ENCODE measurements at places on chromosomes 3 and 15.

DNA sequence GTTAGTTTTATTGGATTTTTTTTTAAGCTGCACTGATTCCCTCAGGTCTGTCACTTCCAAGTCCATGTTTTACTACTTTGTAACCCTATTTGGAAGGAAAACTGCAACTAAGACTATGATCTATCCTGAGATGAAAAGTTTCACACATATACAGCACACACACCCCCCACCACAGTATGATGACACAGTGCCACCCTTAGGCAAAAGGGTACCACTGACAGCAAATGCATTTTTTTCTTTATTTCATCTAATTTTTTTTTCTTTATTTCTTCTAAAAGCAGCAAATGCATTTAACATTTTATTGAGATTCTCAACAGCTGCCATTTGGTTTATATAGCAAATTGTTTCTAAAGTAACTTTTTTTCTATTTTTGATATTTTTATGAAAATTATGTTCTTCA lies 21.2 kb downstream of the NGRN start:
- DNase-seq = no peak

DNA sequence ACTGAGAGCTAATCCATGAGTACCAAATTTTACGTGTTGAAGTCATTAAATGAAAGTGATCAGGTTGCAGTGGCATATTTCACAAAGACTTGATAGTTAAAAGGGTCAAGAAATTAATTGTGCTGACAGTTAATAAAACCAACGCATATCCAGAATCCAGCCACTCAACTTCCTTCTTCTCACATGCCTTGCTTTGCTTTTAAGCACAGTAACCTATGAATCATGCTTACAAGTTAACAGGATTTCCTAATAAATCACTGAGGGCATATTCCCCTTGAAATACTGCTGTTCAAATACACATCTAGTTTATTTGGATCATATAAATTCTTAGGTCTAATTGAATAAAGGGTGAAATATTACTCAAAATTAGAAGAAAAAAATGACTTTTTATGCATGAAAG lies 801.5 kb upstream of the EPHA6 start:
- DNase-seq = no peak

- DNase-seq = no peak
These were observed 86.9 kb downstream of the CBLB start for GRCh38 chr3:105781871-105782270.

GRCh38 chr3:99962703-99963102 lies 145.0 kb downstream of the CMSS1 start:
- no peak for DNase-seq

GRCh38 chr3:187019542-187020072 lies 89.3 kb downstream of the ST6GAL1 start:
- DNase-seq = no peak

DNA sequence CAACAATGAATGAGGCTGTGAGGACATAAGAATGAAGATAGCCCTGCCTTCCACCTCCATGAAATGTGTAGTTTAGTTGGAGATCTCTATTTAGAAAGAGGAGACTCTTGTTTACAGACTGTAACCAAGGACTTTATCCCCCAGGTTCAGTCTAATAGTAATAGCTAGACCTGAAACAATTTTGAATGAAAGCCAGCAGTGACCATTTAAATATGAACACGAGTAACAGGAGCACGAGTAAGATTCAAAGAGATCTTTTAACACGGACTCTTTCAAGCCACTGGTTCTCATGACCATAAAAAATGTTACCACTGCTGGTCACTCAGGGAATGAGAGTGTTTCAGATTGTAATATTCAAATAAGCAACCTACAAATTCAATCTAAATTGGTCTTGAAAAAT lies 123.1 kb downstream of the FMN1 start:
- no peak for DNase-seq

DNA sequence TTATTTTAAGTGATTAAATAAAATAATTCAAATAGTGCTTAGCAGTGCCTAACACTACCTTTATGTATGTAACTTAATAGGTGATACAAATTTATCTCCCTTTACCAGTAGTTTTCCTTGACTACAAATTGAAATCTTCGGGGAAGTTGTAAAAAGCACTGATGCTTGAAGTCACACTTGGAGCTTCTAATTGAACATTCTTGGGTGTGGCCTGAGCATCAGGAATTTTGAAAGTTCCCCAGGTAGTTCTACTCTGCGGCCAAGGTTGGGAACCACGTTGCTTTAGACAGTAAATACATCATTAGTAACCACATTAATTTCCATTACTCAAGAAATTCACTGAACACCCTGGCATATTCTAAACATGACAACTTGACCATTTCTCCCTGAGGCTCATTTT lies 351.4 kb downstream of the CNTN6 start:
- DNase-seq = no peak

GRCh38 chr15:68808091-68808490 lies 12.6 kb downstream of the ANP32A start:
- no peak for DNase-seq

DNA sequence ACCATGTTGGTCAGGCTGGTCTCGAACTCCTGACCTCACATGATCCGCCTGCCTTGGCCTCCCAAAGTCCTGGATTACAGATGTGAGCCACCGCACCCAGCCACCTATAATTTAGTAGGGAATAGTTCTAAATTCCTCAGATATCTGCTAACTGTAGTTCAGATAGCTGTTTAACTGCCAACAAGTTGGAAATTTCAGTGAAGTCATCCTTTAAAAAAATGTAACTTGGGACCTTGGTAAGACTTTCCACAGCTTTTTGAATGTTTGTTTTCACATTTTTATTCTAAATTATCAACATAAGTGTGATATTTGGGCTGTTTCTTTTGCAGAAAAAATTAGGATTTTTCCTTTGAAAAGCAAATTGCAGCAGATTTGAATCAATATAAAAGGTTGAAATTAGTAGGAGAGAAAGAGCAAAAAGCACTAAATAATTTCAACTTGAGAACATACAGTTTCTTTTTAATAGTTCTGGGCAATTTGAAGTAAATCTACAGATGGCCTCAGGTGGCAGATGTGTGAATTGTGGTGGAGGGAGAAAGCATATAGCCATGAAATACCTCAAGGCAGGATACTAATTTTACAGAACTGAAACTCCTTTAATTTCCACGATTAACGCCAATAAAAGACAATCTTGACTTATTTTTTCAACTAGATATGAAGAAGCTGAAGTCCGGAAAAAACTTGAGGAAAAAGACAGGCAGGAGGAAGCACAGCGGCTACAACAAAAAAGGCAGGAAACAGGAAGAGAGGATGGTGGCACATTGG lies 34.3 kb downstream of the USP8 start:
- no peak for DNase-seq

DNA sequence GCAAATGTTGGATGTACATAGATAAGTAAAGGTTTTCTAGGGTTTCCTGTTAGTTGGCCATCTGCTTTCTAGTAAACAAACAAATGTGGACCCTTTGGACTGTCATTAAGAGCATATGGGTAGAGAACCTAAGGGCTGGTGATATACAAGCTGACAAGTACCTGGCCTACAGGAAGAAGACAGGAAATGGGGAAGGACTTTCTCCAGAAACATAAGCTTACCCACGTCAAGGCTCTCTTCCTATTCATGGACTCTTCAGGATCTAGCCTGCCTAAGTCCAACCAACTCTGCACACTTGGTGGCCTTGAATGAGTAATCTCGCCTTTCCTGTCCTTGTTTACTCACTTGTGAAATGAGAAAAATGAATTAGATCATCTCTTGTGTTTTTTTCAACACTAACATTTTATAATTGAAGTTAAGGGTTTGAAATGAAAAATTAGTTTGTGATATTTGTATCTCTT lies 22.2 kb upstream of the GOLIM4 start:
- DNase-seq = no peak

- no peak for DNase-seq
These were observed 58.9 kb downstream of the SFMBT1 start for GRCh38 chr3:52986938-52987337.

DNA sequence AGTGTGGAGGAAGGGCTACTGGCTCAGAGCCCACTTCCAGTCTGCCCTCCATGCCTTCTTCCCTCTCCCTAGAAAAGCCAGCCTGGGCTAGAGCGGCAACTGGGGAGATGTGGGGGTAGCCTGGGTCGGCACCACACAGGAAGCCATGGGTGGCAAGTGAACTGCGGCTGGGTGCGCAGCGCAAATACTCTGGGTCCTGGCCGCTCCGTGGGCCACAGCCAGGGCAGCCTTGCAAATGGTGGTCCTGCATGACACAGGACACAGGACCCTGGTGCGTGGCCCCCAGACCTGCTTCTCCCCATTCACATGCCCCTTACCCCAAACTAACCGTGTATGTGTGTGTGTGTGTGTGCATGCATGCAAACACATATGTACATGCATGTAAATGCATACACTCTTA lies 25.7 kb downstream of the PRKCD start:
- DNase-seq = no peak

DNA sequence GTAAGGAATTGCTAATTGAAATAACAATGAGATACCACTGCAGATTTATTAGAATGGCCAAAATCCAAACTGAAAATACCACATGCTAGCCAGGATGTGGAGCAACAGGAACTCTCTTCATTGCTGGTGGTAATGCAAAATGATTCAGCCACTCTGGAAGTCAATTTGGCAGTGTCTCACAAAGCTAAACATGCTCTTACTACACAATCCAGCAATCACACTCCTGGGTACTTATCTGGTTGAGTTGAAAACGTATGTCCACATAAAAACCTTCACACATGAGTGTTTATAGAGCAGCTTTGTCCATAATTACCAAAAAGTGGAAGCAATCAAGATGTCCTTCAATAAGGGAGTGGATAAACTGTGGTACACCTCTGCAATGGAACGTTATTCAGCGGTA lies 113.3 kb downstream of the SMAD6 start:
- DNase-seq = no peak

GRCh38 chr15:37105889-37106288 lies 5.5 kb upstream of the MEIS2 start:
- no peak for DNase-seq

DNA sequence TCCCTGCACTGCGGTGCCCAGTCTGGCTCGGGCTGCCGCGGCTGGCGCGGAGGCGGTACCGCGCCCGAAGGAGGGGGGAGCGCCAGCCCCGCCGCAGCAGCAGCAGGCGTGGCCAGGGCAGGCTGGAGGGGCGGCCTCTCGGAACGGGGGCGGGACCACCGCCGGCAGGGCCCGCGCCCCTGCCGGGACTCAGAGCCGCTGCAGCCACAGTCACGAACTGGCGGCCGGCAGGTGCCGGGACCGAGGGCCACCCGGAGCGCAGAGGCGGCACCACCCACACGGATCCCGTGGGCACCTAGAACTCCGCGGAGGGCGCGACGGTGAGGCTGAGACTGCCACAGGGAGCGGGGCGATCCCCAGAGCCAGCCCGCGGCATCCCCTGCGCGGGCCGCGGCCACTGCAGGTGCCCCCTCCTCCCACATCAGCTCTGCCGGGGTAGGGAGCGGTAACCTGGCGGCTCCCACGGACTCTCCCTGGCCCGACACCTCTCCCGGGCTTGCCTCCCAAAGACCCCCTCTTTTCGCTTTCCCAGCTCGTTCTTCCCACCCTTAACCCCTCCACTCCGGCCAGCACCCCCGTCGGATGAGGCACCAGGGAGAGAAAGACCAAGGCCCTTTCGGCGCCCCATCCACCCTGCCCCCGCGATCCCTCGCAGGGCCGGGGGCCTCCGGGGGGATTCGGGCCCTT lies at the start of gene VWA5B2:
Gene VWA5B2 (plus strand): TSS at position 192 of the 687 bp plus-strand sequence. CDS start 944 bp downstream, outside the sequence.
- peak; percentile 51 for DNase-seq

DNA sequence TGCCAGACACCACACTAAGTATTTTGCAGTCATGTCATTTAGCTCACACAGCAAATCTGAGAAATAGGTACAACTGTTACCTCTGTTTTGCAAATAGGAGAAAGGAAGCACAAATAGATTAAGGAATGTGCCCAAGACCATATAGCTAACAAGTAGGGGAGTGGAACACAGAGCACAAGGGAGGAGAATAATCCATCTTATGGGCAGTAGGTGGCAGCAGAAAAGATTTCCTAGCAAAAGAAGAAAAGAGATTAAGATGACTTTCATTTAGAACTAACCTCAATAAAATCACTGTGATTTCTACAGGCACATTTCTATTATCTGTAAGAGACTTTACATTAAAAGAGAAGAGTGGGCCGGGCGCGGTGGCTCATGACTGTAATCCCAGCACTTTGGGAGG lies 49.1 kb downstream of the NR1I2 start:
- no peak for DNase-seq

GRCh38 chr3:102178817-102179216 lies 256.0 kb upstream of the ZPLD1 start:
- DNase-seq = no peak

- DNase-seq = no peak
These were observed 1368.9 kb downstream of the OTOL1 start for GRCh38 chr3:162865466-162865865.

DNA sequence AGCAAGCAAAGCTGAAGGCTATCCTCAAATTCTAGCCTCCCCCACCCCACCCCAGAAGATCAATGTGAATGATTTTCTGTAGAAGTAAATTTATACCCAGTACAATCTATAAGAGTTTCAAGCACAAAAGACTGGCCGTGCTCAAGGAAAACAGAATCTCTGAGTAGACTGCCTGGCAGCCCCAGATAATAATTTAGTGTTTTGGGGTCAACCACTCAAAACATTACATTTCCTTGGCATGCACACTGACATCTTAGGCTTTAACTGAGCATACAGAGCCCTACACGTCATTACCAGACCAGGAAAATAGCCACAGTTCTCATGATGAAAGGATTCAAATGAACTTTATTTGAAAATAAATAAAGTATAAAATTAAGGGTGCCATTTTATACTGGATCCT lies 376.5 kb downstream of the TBL1XR1 start:
- DNase-seq = no peak

GRCh38 chr15:62945063-62945462 lies 97.5 kb upstream of the TPM1 start:
- no peak for DNase-seq

- no peak for DNase-seq
These were observed 162.8 kb upstream of the RARB start for GRCh38 chr3:25265284-25265683.

DNA sequence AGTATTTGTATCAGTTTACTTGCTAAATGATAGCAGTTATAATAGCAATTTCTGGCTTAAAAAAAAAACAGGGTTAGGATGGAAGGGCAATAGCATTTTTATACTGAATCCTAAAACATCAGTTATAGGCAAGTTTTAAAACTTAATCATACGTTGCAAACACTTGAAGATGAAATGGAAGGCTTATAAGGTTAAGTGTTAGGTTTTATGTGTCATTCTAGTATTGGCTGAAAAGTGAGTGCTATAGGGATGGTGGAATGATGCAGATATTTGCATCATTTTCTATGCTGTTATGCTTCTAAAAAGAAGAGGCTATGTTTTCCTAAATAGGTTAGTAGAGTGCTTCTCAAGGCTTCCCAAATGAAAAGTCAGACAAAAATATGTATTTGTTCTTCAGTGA lies 23.3 kb downstream of the ARIH1 start:
- no peak for DNase-seq

DNA sequence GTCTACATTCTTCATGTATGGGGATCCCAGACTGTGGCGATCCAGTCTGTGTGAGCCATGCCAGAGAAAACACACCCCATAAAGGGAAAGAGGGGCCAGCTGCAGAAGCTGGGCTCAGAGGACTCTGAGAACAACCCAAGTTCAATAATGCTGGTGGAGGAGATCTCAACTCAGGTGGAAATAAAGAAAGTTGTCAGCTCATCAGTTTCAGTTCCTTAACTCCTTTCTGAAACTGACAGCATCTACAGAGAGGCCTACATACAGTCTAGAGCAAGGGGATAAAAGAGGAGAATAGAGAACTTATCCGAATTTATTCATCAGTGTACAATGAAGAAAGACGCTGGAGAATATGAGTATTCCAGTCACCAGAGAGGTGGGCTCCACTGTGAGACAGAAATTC lies 77.0 kb downstream of the NTRK3 start:
- no peak for DNase-seq

GRCh38 chr3:10623578-10624275 lies 118.3 kb upstream of the ATP2B2 start:
- no peak for DNase-seq

GRCh38 chr3:128385080-128385832 lies 81.4 kb downstream of the DNAJB8 start:
- no peak for DNase-seq
